ENCODE measurements at places on chromosomes 16 and 17.

- ATAC-seq: no peak
These were observed 42.4 kb downstream of the SNX11 start for GRCh38 chr17:48149787-48150463.

GRCh38 chr16:79599837-79600637 is 500 bp downstream of the MAF start:
- peak; percentile 25 for ATAC-seq

DNA sequence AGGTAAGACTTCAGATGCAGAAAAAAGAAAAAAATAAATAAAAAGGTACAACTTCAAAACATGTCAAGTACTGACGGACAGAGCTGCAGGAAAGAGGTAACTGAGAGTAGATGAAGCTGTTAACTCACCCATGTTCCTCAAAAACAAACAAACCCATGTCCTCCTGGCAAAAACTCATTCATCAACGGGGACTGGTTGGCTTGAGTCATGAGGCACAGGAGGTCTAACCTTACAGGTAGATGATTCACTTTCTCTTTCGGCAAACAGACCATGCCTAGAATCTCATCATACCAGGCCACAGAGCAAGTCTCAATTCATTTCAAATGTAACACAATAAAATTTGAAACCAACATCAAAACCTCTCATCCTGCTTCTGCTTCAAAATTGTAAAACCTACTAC is 12.3 kb upstream of the FASN start:
- ATAC-seq: peak; percentile 67

DNA sequence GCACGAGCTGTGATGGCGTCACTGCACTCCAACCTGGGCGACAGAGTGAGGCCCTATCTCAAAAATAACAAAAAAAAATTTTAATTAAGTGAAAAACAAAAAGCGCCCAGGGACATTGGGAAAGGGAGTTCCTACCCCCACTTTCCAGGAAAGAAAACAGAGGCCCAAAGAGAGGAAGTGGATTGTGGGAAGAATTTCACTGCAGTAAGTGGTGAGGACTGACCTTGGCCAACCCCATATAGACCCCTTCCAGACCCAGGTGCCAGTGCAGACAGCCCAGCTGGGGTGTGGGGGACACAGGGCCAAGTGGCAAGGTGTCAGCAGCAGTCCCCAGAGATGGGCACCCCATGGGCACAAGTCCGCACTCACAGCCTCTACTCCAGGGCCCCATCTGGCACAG is 29.0 kb upstream of the KRT17 start:
- no peak for ATAC-seq

All from activated CD4-positive, CD25-positive, alpha-beta regulatory T cell treated with anti-CD3 and anti-CD28 coated beads, Interleukin-2, amount 50 U/mL, for 24 hours (primary cell).